B cell (primary cell): ENCODE measurements at places on chromosomes 13 and 19. TPM values are rescaled to one million over a fixed set of nuclear protein-coding genes. Genes with fewer than 3 reads are reported as not detected.

DNA sequence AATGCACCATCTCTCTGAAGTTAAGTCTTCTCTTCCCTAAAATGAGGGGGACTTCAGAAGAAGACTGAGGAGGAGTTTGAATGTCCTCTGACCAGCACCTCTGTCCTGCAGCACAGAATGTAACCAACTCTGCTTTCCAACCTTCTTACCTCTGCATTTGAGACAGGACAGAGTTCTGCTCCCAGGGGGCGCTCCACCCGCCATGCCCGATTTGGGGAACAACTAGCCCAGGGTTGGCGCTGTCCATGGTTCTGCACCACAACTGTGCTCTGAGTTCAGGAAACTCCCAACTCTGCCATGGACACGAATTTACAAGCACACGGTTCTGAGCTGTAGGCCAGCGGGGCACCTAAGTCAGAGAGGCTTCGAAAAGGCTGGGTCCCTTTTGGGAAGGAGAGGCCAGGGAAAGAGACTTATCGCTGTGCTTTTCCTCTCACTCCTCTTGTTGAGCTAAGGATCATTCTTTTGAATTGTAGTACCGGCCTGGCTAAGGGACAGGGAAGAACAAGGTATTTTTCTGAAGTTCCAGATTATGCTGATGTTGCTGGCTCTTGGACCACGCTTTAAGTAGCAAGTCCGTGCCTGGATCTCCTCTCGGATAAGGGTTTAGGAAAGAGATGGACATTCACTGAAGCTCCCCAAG is 22.2 kb downstream of the SIGLEC5 start:
- peak overlapping the region; percentile 82 for H3K27ac ChIP-seq
- no peak overlapping the region for H3K4me3 ChIP-seq
- DNase-seq = peak; percentile 85
- H3K4me1 ChIP-seq = peaks cover 36% of the 10 kb centered on the region

- no peaks in the 10 kb centered on the region for H3K27me3 ChIP-seq
- H3K36me3 ChIP-seq = no peaks in the 10 kb centered on the region
- peak overlapping the region; percentile 52 for H3K4me3 ChIP-seq
- peak; percentile 92 for DNase-seq
- H3K27ac ChIP-seq = peak overlapping the region; percentile 71
Measured at GRCh38 chr19:36973021-36973843, 57.1 kb downstream of the ZNF568 start.

The CYP4F12 gene
- total RNA-seq = not detected in 2 replicates

- H3K36me3 ChIP-seq = no peaks in the 10 kb centered on the region
- no peak overlapping the region for H3K4me3 ChIP-seq
- DNase-seq = no peak
Measured at GRCh38 chr13:76245920-76246319, 609.8 kb downstream of the LMO7 start.

DNA sequence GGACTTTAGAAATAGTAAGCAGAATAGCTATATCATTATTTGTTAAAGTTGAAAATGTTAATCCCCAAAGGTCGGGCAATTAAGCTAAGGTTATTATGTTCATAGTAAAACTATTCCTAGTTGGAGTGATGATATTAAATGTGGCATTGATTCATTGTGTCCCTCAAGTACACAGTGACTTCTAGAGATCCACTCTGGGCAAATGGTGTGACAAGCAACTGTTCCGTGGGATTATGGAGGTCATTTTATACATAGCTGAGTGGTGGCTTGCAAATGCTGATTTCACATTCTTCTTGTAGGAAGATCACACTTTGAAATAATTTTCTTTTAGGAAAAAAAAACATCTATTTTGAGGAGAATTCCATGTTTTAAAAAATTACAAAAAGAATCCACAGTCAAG is 317.8 kb downstream of the ATP8A2 start:
- no peak for DNase-seq
- H3K4me3 ChIP-seq = no peak overlapping the region
- H3K4me1 ChIP-seq = no peaks in the 10 kb centered on the region
- H3K36me3 ChIP-seq = no peaks in the 10 kb centered on the region
- no peak overlapping the region for H3K27ac ChIP-seq
- H3K27me3 ChIP-seq = no peaks in the 10 kb centered on the region

- DNase-seq = no peak
- H3K27ac ChIP-seq = no peak overlapping the region
- H3K4me3 ChIP-seq = peak overlapping the region; percentile 79
- H3K4me1 ChIP-seq = peaks cover 32% of the 10 kb centered on the region
Measured at GRCh38 chr19:17719730-17720400, 585 bp downstream of the MAP1S start.

- H3K36me3 ChIP-seq = no peaks in the 10 kb centered on the region
- no peak overlapping the region for H3K4me3 ChIP-seq
Measured at GRCh38 chr13:64477146-64477545, 2753.0 kb downstream of the PCDH9 start.

DNA sequence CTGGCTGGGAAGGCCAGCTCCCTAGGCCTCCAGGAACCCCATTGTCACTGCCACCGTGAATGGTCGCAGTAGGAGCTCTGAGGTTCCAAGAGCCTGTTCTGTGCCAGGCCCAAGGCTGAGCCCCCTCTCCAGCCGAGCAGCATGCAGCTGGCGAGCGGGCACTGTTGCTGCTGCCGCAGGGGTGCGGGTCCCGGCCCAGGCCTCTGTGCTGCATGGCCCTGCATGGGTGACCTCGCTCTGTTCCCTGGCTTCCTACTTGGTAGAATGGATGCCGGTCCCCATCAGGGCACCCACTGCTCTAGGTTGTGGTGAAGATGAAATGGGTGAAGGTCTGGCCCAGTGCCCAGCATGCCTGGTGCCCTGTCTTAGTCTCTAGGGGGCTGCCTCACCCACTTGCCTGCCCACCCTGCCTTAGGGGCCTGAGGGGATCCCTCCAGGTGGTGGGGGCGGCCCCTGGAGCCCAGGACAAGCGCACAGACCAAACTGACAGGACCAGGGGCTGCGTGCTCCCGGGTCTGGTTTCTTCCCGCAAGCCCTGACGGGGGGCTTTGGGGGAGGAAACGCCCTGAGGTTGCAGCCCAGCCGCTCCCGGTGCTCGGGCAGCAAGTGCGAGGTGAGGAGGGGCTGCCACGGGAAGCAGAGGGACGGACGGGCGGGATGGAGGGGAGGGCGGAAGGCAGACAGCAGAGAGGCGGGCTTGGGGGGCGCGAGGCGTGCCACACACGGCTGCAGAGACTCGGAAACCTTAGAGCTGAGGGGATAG is 8.7 kb upstream of the UQCR11 start:
- no peaks in the 10 kb centered on the region for H3K27me3 ChIP-seq
- H3K4me3 ChIP-seq = no peak overlapping the region
- H3K27ac ChIP-seq = no peak overlapping the region
- no peak for DNase-seq

DNA sequence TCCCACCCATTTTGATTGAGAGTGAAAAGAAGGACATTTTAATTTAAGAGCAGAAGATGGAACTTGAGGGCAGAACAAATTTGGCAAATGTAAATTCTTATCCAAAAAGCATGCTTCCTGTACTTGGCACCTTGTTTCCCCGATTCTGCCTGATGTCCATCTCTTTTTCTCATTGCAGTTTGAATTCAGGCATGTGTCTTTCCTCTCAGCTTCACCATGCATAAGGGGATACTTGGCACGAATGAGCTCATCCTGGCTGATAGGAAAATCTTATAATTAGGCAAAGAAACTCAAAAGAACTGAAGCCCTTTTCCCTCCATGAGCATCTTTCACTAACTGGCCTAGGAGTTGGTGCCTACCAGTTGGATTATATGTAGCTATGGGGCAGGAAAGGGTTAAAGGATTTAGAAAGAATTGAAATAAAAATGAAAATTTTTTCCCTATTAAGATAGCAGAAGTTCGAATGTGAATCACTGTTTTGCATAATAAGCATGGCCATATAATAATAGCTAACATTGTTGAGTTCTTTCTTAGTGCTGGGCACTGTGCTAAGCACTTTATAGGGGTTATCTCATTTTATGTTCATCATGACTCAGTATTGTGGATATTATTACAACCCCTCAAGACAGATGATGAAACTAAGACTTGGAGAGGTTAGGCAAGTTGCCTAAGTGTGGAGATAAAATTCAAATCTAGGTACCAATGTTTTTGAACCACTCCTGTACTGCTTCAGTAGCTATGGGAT is 386.6 kb downstream of the KCNRG start:
- H3K27me3 ChIP-seq = no peaks in the 10 kb centered on the region
- H3K36me3 ChIP-seq = no peaks in the 10 kb centered on the region
- no peak overlapping the region for H3K4me3 ChIP-seq
- H3K27ac ChIP-seq = no peak overlapping the region
- no peaks in the 10 kb centered on the region for H3K4me1 ChIP-seq
- DNase-seq = no peak

DNA sequence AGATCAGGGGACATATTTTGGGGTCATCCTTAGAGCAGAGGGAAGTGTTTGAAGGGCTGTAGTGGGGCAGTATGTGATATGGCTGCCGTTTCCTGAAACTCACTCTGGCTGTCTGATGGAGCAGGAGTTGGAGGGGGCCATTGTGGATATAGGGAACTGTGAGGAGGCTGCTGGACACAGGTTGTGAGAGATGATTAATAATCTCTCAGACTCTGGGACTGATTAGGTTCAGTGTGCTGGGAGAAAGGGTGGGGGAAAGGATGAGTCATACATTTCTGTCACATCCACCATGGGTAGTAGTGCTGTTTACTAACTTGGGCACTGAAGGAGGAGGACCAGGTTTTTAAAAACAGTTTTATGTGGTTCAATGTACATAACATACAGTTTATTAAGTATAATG is 4.8 kb downstream of the B3GLCT start:
- H3K4me3 ChIP-seq = no peak overlapping the region
- no peak for DNase-seq
- H3K36me3 ChIP-seq = no peaks in the 10 kb centered on the region
- H3K27me3 ChIP-seq = no peaks in the 10 kb centered on the region

DNA sequence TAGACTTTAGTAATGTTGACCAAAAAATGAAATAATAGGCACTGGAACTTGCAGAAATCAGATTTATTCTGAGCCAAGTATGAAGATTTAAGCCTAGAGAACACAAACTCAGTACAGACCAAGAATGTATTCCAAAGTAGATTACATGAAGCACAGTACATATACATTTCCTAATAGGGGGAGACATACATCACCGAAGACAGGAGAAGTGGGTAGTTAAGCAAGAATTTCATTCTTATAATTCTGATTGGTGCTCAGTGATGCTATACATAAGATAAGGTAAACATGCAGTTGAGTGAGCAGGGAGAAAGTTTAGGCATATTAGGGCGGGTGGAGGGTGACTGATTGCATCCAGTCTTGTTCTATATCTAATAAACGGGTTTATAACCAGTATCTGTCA is 2218.8 kb downstream of the PCDH9 start:
- H3K4me3 ChIP-seq = no peak overlapping the region
- DNase-seq = no peak
- H3K27me3 ChIP-seq = no peaks in the 10 kb centered on the region
- no peaks in the 10 kb centered on the region for H3K4me1 ChIP-seq

GRCh38 chr13:37485756-37486155 is 112.8 kb downstream of the POSTN start:
- H3K4me1 ChIP-seq = no peaks in the 10 kb centered on the region
- no peak overlapping the region for H3K4me3 ChIP-seq
- no peaks in the 10 kb centered on the region for H3K27me3 ChIP-seq
- no peak overlapping the region for H3K27ac ChIP-seq
- H3K36me3 ChIP-seq = no peaks in the 10 kb centered on the region

DNA sequence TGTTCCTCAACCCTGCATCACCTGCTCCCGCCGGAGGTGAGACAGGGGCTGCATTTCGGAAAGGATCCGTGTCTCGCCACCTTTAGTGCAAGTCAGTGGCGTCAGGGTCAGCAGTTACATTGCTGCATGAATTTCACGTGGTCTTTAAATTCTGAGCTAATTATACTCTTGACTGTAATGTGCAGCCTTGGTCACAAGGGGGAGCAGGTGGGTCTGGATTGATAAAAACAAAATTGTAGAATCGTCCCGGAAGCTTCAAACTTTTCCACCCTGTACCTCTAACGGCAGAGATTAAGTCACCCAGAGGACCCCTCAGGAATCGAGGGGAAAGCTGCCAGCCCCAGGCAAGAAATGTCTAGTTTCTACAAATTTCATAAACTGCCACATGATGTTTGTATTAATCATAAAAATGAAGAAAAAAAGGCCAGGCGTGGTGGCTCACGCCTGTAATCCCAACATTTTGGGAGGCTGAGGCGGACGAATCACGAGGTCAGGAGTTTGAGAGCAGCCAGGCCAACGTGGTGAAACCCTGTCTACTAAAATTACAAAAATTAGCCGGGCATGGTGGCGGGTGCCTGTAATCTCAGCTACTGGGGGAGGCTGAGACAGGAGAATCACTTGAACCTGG is 20.2 kb downstream of the BBC3 start:
- H3K4me1 ChIP-seq = peaks cover 6% of the 10 kb centered on the region
- no peaks in the 10 kb centered on the region for H3K27me3 ChIP-seq
- no peak overlapping the region for H3K4me3 ChIP-seq
- peak; percentile 85 for DNase-seq
- peak overlapping the region; percentile 31 for H3K27ac ChIP-seq
- H3K36me3 ChIP-seq = peaks cover 4% of the 10 kb centered on the region

GRCh38 chr13:42990291-42991232 is 1.5 kb downstream of the EPSTI1 start:
- DNase-seq = peak; percentile 40
- peaks cover 2% of the 10 kb centered on the region for H3K36me3 ChIP-seq
- H3K27ac ChIP-seq = peak overlapping the region; percentile 95
- H3K4me3 ChIP-seq = peak overlapping the region; percentile 87

DNA sequence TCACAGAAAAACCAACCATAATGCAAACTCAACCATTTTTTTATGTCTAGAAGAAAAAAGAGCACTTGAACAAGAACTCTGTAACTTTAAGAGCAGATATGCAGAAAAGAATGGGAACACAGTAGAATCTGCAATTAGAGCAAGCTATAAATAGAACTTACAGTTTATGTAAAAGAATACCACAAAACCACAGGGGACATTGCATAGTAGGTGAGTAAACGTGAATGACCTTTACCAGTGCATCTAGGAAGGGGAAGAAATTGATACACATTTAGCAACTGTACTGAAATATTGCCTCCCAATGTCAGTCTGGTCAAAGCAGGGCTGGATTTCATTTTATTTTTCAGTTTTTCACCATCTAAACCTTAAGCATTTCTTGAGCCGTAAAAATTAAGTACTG is 242.2 kb upstream of the EDNRB start:
- no peaks in the 10 kb centered on the region for H3K36me3 ChIP-seq
- no peak for DNase-seq
- H3K4me3 ChIP-seq = no peak overlapping the region
- H3K4me1 ChIP-seq = peaks cover 4% of the 10 kb centered on the region
- no peak overlapping the region for H3K27ac ChIP-seq
